Natural killer cell treated with Interleukin-12 subunit alpha and Interleukin-12 subunit beta and Interleukin-15 and Interleukin-18, amount 100 ng/mL, for 72 hours (primary cell): ENCODE measurements at places on chromosomes 16 and 17.

DNA sequence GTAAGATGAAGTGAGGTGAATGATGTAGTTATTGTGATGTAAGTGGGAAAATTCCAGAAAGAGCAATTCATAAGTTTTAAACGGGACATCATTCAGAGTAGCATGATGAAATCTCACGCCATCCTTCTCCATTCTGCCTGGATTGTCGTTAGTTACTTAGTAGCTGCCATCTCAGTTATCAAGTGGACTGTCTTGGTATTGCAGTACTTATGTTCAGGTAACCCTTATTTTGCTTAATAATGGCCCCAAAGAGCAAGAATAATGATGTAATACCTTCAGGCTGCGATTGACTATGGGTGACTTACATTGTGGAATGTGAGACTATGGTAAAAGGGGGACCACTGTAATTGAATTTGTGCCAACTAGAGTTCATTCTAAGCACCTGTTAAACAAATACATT is 234.1 kb upstream of the TOM1L1 start:
- DNase-seq: no peak

- no peak for DNase-seq
These were observed 188.0 kb downstream of the NTN1 start for GRCh38 chr17:9209347-9209746.

GRCh38 chr16:75296606-75297005 is 45.2 kb upstream of the BCAR1 start:
- DNase-seq: no peak

- no peak for DNase-seq
These were observed 22.7 kb downstream of the MYOCD start for GRCh38 chr17:12688382-12688781.

GRCh38 chr17:4958102-4958501 is 7.2 kb downstream of the ENO3 start:
- DNase-seq: no peak

GRCh38 chr16:84020353-84020752 is 22.2 kb downstream of the SLC38A8 start:
- no peak for DNase-seq
